ENCODE measurements at places on chromosomes 3 and 15.
A peak's percentile ranks its signal among the peaks of the same experiment; 100 is the strongest.

DNA sequence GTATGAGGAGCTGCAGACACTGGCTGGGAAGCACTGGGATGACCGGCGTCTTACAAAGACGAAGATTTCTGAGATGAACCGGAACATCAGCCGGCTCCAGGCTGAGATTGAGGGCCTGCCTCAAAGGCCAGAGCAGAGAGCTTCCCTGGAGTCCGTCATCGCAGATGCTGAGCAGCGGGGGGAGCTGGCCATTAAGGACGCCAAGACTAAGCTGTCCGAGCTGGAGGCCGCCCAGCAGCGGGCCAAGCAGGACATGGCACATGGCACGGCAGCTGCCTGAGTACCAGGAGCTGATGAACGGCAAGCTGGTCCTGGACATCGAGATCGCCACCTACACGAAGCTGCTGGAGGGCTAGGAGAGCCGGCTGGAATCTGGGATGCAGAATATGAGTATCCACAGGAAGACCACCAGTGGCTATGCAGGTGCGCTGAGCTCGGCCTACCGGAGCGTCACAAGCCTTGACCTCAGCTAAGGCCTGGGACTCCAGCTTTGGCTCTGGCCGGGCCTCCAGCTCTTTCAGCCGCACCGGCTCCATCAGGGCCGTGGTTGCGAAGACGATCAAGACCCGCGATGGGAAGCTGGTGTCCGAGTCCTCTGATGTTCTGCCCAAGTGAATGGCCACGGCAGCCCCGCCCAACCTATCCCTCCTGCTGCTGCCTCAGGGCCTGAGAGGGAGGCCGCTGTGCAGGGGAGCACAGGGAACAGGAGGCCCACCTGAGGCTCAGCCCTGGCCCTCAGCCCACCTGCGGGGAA lies 9.2 kb upstream of the SHC4 start:
- no peak for DNase-seq

DNA sequence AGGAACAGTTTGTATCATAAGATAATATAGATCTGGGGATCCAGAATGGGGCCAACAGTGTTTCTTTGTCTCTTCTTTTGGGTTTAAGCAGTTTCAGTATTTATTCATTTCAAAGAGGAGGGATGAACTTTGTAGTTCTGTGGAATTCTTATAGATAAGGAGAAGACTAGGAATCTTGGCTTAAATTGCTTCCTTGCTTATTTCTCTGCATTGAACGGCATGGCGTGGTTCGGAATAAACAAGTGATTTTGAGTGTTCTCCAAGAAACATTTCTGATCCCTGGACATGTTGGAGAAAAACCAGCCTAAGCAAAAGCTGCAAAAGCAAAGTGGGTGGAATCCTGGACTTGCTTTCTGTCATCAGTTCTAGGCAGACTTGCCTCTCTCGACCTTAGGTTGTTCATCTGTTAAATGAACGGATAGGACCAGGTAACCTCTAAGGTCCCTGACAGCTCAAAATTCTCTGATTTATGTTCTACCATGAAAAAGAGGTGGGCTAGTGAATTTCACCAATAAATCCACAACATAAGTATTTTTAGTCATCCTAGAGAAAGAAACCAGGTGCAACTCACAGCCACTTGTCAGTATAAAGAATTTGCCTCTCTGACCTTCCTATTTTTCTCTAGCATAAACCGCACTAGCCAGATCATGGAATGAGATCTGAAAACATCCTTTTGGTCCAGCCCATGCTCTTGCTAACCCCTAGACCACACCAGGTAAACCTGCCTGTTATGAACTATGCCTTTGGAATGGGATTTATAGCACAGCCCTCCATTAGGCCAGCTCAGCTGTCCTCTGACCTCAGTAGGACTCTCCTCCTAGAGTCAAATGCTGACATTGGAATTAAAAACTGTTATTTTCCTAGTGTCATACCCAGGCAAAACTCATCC lies 78.8 kb downstream of the CLDN11 start:
- DNase-seq: no peak

DNA sequence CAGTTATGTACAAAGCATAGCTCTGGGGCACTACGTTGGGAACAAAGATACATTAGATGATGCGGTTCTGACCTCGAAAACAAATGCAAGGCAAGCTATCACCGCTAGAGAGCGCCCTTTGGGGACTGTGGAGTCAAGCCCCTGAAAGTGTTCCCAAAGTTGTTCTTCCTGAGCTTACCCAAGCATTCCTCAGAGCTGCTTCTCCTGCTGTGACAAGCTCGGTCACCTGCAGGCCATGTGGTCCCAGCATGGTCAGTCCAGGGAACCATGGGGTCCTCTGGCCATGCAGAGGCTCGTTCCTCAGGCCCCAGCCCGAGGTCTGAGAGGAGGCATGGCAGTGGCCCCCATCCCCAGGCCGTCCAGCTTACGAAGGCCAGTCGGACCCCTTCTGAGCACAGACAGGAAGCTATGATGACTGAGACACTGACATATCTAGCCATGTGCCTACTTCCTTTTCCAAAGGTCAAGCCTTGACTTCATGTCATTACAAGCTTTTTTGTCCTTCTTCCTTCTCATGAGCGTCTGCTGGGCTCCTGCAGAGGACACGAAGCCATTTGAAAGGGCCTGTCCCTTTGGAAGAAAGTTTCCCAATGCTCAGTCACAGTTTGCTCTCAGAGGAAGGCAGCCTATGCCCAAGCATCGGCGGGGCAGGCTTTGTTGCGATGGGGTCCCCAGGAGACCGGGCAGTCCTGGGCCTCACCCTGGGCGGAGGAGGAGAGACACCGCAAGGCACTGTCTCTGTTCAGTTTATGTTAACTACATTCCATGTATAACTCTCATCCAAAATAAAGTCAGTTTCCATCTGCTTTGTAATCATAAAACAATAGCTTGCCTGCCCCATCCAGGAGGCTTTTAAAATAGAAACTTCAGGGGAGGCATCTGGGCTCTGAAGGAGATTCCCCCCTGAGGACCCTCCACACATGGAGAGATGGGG lies 79.3 kb downstream of the ATP10A start:
- no peak for DNase-seq

- DNase-seq: no peak
Measured at GRCh38 chr3:53618936-53619335, 124.5 kb downstream of the CACNA1D start.

- no peak for DNase-seq
Measured at GRCh38 chr15:63052961-63053698, 10.6 kb downstream of the TPM1 start.

DNA sequence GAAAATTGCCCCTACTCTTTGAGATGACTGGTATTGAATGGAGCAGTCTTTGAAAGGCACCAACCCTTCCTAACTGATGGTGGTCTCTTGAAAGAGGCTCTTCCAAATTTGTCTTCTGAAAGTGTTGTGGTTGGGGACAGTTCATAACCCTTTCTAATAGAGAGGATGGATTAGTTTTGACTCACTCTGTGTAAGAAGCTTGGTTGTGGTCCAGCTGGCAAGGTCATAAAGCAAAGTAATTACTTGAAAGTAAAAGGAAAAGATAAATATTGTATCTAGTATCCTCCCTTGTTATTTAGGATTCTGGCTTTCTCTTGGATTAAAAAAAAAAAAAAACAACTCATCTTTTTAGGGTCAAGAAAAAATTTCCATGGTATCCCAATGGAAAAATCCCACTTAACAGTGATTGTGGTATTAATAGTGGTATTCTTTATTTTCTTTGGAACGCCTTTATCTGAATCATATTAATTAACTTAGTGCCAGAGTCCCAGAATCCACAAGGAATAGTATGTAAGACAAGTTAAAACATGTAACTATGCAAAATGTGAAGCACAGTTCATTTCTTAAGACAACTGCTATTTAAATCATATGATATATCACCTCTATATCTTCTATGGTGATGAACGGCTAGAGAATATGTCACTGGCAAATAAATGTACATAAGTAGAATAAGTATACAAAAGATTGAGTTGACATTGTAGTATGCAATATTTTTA lies 469.3 kb upstream of the CDIN1 start:
- no peak for DNase-seq

DNA sequence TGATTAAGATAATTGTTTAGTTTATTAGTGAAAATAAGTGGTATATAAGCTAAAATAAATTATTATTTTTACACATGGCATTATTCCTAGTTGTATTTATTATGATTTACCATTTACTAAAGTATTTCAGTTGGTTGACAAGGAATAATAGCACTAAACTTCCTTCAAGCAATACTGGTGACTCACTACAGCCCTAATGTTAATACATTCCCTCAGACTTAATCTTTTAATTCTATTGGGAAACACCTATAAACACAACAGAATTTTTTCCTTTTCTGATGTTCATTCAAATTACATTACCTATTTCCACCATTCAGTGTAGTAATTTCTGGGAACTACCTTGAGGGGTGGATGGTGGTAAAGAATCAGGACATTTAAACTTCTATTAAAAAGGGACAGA lies 264.0 kb downstream of the TIGIT start:
- no peak for DNase-seq

DNA sequence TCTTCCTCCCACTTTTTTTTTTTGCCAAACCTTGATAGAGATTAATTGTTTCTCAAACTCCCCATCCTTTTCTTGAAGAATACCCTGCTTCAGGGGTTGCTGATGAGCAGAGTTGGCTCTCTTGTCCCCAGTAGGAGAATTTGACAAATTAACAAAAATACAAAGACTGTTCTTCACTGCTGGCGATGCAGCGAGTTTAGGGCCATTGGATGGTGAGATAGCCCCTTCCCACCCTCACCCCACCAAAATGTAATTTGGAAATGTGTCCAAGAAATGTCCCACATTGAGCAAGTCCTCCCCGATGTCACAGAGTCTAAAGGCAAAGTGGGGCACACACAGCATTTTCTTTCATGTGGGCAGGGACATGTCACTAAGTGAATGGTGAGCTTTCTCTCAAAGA lies 136.0 kb upstream of the RARB start:
- no peak for DNase-seq

- DNase-seq: no peak
Measured at GRCh38 chr15:52727815-52728214, 48.6 kb upstream of the ATOSA start.

GRCh38 chr3:9951598-9951961 lies 628 bp downstream of the PRRT3 start:
- DNase-seq: no peak

GRCh38 chr3:190886945-190887344 lies 24.5 kb upstream of the GMNC start:
- no peak for DNase-seq

GRCh38 chr3:9020426-9020825 lies 57.2 kb upstream of the RAD18 start:
- DNase-seq: no peak

GRCh38 chr3:134802428-134803050 lies 7.5 kb downstream of the EPHB1 start:
- no peak for DNase-seq

DNA sequence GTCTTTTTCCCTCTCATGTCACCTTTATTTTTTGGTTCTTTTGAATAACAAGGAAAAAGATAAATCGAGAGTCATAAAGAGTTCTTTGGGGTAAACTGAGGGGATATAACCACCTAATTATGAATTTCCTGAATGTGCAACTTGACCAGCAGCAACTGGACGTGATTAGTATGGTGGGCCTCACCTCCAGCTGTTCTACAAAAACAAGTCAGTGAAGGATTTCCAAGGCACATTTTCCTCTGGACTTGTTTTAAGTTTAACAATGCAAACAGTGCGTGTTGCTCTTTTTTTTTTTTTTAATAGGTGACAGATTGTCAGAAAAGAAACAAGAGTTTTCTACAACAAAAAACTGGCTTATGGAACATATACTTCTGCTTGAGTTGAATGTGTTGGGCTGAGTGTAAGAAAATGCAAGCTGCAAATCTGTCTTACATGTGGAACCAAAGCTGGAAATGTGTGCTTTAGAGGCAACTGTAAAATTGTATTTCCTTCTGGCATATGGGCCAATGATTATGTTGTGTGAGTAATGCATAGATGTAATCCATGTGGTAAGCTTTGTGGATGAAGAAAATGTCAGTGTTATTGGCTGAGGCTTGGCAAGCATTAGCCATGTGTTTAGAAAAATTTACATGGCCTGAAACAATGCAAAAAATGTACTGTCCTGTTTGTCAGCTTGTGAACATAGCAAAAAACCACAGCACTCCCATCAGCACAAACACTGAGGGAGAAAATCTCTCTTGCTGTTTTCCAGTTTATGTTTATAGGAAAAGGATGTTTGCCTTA lies 44.5 kb upstream of the FNDC3B start:
- no peak for DNase-seq

DNA sequence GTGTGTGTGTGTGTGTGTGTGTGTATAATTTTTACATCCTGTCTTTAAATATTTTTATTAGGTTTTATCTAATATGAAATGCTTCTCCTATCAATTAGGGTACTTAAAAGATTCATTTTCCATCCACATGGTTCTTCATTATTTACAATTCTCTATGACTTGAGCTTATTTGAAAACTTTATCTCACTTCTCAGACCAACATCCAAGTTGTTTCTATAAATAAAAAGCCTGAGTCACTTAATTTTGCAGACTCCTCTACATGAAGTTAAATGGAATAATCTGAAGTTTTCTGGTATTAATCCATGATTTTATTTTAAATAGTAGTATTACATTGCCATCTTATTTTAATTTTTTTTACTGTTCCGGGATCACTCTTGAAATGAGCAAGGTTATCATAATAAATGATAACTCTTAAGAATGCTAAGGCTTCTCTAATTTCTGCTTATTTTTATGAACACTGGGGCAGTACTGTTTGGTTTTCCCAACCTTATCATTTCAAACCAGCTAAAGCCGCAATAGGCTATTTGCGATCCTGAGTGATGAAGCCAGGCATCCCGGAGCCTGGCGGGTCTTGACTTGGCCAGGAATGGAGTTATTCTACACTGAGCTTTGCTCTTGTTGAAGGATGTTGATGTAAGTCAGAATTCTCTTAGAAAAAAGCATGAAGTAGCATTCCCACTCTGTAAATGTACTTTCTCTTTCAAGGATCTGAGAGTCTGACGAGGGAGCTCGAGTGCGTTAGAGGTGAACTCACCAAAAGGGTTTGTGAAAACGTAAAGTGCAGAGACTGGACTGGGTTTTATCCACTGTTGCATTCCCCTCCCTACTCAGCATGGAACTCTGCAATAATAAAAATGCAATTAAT lies 220.2 kb upstream of the LRTM1 start:
- DNase-seq: no peak

GRCh38 chr3:10116138-10116460 lies 624 bp downstream of the BRK1 start:
- DNase-seq: peak; percentile 17

DNA sequence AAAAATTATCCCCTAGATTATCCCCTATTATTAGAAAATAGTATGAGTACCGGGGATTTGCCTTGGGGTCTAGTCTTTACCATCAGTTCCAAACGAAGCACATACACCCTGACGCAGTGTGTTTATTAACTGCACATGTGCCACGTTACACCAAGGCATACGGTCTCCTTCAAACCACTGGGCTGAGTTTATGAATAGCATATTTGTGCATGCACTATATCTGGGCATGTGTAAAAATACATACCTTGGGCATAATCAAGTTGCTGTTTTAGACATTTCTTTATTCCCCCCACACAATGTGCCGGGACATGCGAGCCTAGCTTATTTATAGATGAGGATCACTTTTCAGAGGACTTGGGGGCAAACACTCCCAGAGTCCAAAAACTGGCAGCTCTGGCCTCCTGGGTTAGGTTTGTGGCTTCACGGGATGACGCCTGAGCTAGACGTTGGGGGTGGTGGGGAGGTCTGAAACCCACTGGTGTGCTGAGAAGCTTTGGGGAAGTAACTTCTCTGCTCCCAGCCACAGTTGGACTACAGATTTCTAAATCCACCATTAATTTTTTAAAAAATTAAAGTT lies 16.2 kb downstream of the IGDCC4 start:
- no peak for DNase-seq

All from effector memory CD4-positive, alpha-beta T cell (primary cell).